ENCODE measurements at places on chromosomes 1 and 21.

GRCh38 chr1:47507881-47508701 lies 70.2 kb downstream of the FOXD2 start:
- peak; percentile 79 for ATAC-seq

GRCh38 chr1:106699433-106699832 lies 357.0 kb upstream of the PRMT6 start:
- ATAC-seq: no peak

GRCh38 chr1:21937034-21937371 lies at the start of gene HSPG2:
TSS of gene HSPG2 (minus strand) at chr1:21937310. CDS start at chr1:21937217, 93 bp downstream.
- ATAC-seq: no peak

GRCh38 chr21:39095681-39096080 lies 87.6 kb downstream of the PSMG1 start:
- no peak for ATAC-seq

DNA sequence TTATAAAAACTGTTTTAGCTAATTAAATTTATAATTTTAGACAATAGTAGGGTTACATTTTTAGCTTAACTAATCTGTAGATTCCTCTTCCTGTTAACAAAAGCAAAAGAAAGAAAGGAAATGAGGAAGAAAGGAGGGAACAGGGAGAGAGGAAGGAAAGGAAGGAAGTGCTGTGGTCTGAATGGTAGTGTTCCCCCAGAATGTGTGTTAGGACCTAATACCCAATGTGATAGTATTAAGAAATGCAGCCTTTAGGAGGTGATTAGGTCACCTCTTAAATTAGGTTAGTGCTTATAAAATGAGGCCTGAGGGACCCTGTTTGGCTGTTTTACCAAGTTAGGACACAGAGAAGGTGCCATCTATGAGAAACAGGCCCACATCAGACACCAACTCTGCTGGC lies 136.9 kb upstream of the SAMSN1 start:
- ATAC-seq: no peak

DNA sequence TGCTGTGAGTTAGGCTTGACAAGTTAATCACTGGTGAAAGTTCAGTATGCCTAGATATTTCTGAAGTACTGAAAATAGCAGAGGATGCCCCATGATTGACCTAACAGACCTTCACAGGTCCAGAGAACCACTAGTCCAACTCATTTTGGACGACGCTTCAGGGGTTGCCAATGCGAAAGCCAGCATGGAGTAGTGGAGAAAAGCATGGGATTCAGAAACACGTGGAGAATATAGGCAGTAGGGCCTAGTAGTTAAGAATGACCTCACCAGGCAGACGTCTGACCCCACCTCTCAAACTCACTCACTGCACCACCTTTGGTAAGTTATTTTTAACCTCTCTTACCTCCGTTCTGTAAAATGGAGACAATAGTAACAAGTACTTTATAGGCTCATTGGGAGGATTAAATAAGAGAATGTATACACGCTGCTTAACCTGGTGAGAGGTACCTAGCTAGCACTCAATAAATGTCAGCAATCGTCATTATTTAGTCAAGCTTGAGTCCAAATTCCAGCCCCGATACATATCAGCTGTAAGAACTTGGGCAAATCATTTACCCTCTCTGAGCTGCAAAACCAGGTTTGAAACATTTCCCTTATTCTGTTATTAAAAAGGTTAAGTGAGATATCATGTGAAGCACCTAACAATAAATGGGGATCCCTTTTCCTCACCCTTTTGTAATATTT lies 13.2 kb downstream of the PLPP3 start:
- no peak for ATAC-seq

DNA sequence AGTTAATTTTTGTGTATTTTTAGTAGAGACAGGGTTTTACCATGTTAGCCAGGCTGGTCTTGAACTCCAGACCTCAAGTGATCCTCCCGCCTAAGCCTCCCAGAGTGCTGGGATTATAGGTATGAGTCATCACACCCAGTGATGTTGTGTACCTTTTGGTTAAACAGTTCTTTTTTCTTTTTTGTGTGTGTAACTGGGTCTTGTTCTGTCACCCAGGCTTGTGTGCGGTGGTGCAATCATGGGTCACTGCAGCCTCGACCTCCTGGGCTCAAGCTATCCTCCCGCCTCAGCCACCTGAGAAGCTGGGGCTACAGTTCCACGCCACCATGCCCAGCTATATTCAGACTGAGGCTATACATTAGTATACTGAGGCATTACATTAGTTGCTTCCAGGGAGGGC lies 37.8 kb downstream of the GABPB2 start:
- no peak for ATAC-seq

- ATAC-seq: peak; percentile 73
Measured at GRCh38 chr1:154014154-154014907, 23.8 kb downstream of the RPS27 start.

GRCh38 chr21:41636636-41637630 lies 129.0 kb upstream of the TMPRSS2 start:
- no peak for ATAC-seq

DNA sequence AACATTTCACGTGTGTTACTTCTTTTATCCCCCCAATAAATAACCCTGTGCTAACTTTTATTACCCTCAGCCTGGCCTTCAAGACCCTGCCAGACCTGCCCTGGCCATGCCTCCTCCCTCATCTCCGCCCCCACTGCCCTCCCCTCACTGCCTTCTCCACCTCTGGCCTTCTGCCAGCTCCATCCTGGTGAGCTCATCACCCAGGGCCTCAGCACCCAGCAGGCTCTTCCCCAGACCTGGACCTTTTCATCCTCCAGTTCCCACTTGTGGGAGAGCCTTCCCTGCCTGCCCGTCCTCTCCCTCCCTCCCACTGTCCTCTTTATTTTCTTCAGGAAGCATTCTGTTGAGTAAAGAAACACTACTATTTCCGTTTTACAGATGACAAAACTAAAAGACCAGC lies 72.0 kb downstream of the SLC66A1 start:
- no peak for ATAC-seq

DNA sequence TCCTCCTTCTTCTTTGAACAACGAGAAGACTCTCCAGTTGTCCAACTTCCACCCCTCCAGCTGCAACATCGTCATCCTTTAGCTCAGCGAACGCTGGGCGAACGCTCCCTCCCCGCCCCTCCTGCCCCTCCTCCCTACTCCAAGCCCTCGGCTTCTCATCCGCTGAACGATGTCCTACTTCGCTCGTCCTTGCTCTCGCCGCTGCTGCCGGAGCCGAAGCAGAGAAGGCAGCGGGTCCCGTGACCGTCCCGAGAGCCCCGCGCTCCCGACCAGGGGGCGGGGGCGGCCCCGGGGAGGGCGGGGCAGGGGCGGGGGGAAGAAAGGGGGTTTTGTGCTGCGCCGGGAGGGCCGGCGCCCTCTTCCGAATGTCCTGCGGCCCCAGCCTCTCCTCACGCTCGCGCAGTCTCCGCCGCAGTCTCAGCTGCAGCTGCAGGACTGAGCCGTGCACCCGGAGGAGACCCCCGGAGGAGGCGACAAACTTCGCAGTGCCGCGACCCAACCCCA lies at the start of gene BCAN:
Gene BCAN (plus strand): TSS at position 357 of the 504 bp plus-strand sequence. CDS start 3,938 bp downstream, outside the sequence.
- ATAC-seq: peak; percentile 30

DNA sequence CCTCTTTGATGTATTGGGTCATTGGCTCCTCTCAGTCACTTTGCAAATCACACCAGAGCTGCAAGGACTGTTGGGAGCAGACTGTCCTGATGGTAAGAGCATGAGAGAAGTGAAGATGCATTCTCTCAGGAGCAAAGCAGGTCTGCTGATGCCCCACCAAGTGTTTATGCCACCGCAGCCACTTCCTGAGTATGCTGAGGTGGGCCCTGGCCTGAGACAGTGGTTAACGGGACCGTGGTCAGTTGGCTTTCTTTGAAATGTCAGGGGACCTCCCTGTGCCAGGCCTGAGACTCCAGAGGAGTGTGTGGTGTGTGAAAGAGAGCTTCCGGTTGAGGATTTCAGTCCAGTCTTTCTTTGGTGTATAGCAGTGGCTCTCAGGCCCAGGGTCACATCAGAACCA lies 79.4 kb downstream of the SPATA46 start:
- ATAC-seq: no peak

DNA sequence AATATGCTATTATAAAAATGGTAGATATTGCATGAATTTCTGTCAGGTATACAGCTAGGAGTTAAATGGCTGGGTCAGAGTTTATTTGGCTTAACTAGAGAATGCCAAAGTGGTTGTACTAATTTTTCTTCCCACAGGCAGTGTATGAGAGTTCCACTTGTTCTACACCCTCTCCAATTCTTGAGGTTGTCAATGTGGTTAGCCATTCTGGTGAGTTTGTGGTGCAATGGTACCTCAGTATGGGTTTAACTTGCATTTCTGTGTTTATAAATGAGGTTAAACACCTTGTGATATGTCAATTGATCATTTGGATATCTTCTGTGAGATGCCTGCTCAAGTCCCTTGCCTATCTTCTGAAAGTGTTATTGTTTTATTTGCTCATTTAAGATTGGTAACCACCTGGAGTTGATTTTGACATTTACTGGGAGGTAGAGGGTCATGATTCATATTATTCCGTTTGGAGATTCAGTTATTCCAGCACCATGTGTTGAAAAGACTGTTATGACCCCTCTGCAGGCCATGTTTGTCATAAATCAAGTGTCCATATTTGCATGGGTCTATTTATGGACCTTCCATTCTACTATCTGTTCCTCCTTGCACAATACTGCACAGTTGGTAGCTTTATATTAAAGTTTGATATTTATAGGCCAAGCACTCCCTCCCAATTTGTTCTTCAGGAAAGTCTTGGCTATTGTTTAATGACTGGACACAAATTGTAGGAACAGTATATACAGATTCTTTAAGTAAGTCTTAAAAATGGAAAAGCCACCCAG lies 5.8 kb downstream of the FALEC start:
- no peak for ATAC-seq

DNA sequence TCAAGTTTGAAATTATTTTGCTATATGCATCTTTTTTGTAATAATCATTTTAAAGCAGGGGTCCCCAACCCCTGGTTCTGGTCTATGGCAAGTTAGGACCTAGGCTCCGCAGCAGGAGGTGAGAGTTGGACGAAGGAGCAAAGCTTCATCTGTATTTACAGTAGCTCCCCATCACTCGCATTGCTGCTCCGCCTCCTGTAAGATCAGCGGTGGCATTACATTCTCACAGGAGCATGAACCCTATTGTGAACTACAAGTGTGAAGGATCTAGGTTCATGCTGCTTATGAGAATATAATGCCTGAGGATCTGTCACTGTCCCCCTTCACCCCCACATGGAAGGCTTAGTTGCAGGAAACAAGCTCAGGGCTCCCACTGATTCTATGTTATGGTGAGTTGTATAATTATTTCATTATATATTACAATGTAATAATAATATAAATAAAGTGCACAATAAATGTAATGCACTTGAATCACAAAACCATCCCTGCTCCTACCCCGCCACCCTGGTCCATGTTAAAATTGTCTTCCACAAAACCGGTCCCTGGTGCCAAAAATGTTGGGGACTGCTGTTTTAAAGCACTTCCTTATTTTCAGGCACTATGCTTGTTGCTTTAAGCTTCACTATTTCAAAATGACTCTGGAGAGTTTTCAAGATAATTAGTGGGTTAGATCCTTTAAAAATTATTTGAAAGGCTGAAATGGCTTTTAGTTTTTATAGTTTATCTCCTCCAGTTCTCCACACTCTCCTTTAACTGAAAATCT lies 74.8 kb downstream of the PLA2G4A start:
- no peak for ATAC-seq

DNA sequence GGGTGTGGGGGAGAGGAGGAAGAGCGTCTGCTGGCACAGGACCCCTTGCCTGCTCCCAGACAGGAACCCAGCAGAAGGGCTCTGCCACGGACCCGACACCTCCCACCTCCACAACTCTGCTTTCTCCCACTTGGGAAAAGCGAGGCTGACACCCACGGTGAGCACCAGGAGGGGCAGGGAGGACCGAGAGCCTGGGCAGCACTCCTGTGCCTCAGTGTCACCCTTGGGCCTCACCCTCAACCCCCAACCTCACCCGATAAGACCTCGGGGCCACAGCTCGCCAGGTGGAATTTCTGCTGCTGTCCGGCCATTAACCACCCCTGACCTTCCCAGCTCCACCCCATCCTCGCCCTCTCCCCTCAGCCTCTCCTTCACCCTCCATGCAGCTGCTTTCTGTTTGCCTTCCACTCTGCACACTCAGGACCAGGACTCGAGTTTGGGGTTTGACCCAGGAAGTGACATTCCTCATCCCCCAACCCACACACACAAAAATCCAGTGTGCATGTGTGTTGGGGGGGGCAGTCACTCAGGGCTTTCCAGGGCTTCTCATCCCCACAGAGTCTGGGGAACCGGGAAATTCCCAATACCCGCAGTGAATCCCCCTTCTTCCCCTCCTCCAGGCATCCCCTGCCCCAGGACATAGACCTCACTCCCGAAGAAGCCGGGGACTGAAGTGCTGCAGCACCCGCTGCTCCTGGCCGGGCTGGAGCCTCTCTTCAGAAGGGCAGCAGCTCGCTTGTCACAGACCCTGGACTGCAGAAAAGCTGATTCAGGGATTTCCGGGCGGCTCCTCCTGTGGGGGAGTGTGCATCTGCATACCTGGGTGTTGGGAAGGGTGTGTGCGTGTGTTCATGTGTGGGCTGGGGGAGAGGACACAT lies 65.8 kb downstream of the SYT2 start:
- no peak for ATAC-seq

DNA sequence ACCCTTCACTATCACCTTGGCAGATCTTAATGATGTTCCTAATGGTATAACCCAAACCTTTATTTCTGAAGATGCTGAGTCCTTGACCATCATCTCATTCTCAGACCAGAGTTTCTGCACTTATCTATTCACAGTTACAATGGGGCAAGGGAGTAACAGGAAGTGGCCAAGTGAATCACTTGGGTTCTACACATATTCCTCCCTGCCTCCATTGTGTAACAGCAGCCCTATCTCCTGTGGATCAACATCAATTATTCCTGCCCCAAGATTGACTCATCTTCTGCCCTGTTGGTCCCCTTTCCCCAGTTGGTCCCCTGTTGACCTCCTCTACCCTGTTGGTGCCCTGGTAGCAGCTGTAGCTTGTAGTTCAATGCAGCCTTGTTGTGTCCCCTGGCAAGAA lies 10.3 kb upstream of the S100A7 start:
- ATAC-seq: no peak

GRCh38 chr1:9776685-9777084 lies 47.1 kb downstream of the CLSTN1 start:
- no peak for ATAC-seq

DNA sequence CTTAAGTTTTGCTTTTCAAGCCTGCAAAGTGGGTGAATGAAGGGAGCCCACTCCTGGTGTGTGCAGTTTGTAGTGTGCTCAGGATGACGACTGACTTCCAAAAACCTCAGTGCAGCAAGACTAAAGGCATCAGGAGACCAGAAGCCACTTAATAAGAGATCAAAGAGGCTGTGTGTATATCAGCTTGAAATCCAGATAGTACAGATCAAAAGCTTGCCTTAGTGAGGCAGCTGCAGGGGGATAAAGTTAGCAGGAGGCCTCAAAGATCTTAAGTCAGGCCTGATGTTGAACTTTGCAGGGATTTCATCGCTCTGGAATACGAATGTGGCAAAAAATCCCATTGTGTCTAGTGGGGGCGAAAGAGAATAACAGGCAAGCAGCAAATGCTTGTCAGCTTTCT lies 99.8 kb downstream of the PATJ start:
- ATAC-seq: no peak

All from activated T-helper 17 cell treated with anti-CD3 and anti-CD28 coated beads, Interleukin-2, amount 50 U/mL, for 72 hours (primary cell).